ENCODE measurements at places on chromosomes 6 and 20.

DNA sequence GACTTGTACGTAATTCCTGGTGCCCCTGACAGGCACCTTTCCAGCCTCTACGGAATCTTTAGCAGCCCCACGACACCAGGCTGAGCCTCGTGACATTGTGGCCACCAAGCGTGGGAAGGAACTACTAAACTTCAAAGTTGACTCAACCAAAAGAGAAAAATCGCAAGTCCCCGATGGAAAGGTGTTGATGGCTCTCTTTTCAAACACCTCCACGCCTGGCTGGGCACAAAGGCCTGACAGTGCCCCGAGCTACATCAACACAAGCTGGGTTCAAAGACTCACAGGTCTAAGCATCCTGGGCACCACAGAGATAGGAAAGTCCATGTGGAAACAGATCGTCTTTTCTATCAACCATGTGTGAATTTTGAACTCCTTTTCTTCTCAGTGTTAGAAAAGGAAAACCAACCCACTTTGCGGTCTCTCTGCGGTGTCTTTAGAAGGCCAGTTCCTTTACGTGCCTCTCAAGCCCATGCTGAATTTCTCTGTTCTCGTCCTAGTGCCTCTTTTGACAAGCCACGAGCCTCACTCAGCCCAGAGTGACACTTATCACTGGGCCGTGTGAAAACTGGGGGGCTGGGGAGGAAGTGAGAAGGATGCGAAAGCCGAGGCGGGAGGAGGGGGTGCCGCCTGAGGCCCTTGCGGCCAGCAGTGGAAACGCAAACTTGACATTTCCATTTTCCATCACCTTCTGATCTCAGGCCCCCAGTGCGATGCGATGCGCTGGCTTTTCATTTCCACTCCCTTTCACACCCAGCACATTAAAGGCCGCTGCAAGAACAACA, 59.4 kb downstream of the GFOD1 start:
- DNase-seq, result peak; percentile 69

DNA sequence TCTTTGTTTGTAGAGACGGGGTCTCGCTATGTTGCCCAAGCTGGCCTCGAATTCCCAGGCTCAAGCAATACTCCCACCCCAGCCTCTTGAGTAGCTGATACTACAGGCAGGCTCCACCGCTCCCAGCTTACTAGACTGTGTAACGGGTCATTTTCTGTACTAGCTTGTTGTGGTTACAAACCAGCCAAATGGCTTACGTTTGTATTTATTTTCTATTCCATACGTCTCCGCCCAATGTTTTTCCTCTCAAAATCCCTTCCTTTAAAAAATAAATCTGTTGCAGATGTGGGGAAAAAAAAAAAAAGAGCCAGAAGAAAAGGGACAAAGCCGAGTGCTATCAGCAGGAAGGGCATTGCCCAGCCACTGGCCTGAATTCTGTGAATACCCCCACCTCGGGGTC, 41.6 kb downstream of the PRND start:
- DNase-seq, result no peak

DNA sequence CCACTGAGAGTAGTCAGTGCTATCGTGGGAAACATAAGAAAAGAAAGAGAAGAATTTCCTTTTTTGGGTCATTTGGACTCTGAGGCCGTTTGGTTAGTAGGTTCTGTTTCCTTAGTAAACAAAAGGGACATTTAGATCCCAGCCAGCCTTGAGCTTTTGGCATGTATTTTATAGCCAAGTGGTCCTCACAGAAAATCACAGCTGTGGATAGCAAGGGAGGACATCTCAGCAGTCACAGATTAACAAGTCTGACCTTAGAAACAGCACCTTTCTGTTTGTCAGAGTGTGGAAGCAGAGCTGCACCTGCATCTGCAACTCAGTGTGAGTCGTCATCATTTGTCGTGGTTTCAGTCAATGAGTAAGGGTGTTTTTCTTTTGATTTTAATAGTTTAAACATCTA, 40.5 kb downstream of the FAM120B start:
- no peak for DNase-seq

DNA sequence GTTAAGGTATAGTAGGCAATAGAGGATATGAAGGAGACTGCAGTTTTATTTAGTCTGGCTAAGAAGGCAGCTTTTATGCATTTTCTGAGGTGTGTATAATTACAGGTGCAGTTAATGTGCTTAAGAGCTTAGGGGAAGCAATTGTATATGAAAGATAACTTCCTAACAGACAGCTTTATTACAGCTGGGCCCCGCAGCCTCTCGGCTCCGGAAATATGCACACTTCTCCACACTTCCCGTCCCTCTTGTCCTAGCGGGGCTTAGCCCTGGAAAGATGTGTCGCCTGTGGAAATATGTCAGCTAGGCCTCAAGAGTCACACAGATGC, 178.4 kb upstream of the ARID1B start:
- DNase-seq, result no peak

DNA sequence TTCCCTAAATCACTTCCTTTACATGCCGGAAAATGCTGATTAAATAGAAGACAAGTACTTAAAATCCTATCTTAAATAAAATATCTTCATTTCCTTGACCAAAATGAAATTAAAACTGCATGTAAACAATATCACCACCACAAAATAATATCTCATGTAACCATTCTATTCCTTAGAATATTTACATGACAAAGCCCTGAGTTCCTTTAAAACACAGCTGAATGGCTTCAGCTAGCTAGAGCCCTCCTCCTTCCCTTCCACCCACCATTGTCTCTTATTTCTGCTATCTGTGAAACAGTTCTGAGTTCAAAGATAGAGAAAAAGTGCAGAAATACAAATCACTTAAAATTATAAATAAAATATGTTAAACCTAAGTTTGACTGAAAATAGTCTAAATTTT, 103.1 kb downstream of the HIVEP2 start:
- DNase-seq, result no peak

- no peak for DNase-seq
These were observed 9.2 kb downstream of the CEP57L1 start for GRCh38 chr6:109104512-109104911.

- no peak for DNase-seq
These were observed 10.8 kb downstream of the DDX27 start for GRCh38 chr20:49230021-49230420.

GRCh38 chr6:170292111-170292406, 1.2 kb upstream of the DLL1 start:
- no peak for DNase-seq

- DNase-seq, result peak; percentile 69
These were observed 84.9 kb downstream of the FBXO5 start for GRCh38 chr6:152897807-152898399.

DNA sequence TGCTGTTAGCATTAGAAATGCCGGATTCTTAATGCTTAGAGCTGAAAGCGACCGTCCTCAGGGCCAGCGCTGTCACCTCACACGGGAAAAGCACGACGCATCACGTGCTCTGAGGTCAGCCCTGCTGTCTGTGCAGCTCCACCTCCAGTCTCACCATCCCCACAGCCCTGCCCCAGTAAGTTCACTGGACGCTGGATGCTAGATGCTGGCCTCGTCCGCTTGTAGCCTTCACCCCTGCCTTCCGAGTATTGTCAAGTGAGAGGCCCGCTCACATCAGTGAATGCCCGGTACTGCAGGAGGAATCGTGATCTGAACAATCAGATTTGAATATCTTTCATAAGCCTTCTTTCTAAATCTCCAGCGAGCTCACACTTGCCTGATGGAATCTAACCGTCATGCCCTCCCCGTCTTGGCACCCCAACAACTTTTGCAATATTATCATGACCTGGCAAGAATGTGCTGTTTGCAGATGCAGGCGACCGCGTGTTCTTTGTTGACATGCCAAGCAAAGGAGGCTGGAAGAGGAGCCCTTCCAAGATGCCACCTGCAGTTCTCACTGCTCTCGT, 64.9 kb downstream of the DLL1 start:
- no peak for DNase-seq

- DNase-seq, result no peak
These were observed 3.2 kb downstream of the GNAS-AS1 start for GRCh38 chr20:58847463-58847862.

GRCh38 chr6:3352678-3353077, 93.9 kb downstream of the PSMG4 start:
- DNase-seq, result no peak

DNA sequence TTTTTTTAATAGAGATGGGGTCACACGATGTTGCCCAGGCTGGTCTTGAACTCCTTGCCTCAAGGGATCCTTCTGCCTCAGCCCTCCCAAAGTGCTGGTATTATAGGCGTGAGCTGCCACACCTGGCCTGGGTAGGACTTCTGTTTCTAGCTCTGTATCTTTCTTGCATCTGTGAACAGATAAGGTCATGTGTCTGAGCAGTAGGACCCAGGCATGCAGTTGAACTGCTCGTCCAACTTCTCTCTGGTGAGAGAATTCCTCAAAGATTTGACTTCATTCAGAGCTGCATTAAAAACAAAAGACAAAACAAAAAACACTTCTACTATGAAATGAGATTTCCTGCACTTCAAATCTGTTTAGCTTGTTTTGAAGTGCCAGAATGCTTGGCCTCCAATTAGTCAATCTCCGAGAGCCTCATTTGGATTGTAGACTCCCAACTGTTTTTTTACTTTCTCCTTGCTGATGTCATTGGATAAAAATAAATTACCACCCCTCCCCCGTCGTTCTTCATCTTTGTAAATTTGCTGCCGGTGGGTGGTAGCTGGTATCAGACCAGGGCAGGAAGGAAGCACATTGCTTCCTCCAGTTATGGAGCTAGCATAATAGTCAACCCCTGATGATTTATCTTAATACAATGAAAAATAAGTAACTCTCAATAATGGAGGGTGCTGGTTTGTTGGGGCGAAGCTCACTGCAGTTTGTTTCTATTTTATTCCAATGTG, 17.6 kb downstream of the CD109 start:
- no peak for DNase-seq

- no peak for DNase-seq
These were observed 17.1 kb downstream of the HBS1L start for GRCh38 chr6:135037541-135037940.

DNA sequence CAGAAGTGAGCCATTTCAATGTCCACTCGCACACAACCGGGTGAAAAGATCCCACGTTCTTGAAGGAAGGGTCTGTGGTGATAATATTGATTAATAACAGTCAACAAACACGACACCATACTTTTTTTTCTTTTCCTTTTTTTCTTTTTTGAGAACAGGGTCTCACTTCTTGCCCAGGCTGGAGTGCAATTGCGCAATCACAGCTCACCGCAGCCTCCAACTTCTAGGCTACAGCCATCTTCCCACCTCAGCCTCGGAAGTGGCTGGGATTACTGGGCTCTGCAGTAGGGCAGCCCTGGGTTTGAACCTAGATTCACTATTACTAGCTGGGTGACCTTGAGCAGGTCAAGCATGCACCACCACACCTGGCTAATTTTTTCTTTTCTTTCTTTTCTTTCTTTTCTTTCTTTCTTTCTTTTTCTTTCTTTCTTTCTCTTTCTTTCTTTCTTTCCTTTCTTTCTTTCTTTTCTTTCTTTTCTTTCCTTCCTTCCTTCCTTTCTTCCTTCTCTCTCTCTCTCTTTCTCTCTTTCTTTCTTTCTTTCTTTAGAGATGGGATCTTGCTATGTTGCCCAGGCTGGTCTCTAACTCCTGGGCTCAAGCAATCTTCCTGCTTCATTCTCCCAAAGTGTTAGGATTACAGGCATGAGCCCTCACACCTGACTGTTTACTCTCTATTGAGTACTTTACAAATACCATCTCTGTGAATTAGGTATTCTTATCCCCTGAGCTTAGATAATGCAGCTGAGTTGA, 123.9 kb downstream of the SNX5 start:
- DNase-seq, result no peak

DNA sequence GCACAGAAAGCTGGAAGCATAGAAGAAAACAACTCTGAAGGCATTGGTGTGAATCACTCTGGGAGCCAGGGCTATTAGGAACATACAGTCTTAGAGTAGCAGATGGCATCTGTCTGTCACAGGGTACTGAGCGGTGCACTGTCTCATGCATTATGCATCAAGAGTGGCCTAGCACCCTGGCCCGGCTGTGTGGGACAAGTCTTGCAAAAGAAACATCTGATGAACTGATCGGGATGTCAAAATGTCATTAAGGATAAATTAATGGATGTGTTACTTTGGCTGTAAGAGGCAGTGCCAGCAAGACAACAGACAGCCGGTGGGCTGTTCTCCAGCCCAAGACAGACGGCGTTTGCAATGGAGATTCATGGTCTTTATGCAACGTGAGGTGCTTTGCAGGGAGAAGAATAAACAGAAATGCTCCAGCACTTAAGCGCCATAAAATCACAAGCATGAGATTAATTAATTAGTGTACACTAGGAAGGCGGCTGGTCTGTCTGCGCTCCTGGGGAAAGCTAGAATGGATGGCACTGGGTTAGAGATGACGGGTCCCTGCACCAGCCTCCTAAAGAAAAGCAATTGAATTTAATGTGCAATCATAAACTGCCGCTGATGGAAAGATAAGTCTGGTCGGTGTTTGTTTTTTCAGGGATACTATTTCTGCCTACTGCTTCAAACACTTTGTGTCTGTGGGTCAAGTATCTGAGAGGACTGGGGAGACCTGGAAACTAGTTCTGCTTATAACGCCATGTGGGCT, 600.6 kb upstream of the CHD6 start:
- no peak for DNase-seq

DNA sequence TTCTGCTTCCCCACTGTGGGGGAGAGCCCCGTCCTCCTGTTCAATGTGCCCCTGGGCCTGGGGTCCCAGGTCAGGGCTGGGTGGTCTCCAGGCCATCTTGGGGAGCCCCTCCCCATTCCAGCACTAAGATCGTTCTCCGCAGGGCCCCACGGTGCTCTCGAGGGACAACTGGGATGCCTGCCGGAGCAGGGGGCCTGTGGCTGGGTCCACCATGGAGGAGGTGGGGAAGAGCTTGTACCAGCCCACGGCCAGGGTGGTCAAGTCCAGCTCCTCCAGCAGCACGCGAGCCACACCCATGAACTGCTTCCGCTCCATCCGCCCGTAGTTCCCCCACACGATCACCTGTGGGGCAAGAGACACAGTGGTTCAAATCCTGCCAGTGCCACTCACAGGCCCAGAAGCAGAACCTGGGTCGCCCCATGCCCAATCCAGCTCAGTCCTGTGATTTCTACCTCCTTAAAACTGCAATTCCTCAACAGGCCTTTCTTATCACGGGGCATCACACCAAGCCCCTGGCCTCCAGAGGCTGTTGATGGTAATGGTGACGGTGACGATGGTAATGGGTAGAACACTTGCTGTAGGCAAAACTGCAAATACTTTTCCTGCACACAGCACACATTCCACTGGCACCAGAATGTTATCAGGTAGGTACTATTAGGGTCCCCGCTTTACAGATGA, 10.5 kb downstream of the KCNK15 start:
- DNase-seq, result no peak

- DNase-seq, result no peak
These were observed 4.5 kb upstream of the TFAP2D start for GRCh38 chr6:50708664-50709365.

DNA sequence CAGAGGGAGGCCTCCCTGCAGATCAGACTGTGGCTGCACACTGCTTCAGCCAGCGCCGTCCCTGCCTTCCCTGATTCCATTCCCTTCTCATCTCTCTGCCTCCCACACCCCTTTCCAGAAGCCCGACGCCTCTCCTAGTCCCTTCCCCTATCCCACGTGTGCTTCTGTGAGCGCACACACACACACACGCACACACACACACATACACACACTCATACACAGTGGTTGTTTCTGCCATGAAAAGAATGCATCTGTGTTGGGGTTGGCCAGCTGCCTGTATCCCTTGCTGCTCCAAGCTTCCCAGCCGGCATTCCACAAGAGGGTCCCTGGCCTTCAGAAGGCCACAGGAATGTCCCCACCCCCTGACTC, 51.7 kb downstream of the MOCS1 start:
- DNase-seq, result no peak

- DNase-seq, result no peak
These were observed 40.5 kb downstream of the PLN start for GRCh38 chr6:118588626-118589025.
